SJSA1 (cell line): ENCODE measurements at places on chromosomes 3 and 15. TPM values are rescaled to one million over a fixed set of nuclear protein-coding genes. Genes with fewer than 3 reads are reported as not detected.

DNA sequence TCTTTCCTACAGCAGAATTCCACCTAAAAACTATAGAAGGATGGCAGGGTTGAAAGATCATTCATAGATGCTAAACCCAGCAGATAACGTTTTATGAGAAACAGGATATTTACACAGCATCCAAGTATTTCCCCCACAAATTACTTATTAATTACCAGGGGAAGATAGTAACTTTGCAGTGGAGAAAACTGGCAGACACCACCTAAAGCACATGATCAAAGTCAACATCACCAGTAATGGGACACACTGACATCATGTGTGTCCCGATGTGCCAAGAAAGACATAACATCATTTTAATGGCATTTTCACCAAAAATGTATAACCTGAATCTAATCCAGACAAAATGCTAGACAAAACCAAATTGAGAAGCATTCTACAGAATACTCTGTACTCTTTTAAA, 220.4 kb upstream of the THBS1 start:
- peaks cover 59% of the 10 kb centered on the region for H3K4me1 ChIP-seq
- no peaks in the 10 kb centered on the region for H3K36me3 ChIP-seq
- H3K27me3 ChIP-seq: no peaks in the 10 kb centered on the region
- H3K4me3 ChIP-seq: no peak overlapping the region
- no peak for DNase-seq
- H3K27ac ChIP-seq: no peak overlapping the region

GRCh38 chr3:183296944-183297343, 43.9 kb downstream of the B3GNT5 start:
- peaks cover 26% of the 10 kb centered on the region for H3K4me1 ChIP-seq
- H3K4me3 ChIP-seq: no peak overlapping the region
- no peaks in the 10 kb centered on the region for H3K27me3 ChIP-seq

- DNase-seq: no peak
- H3K27me3 ChIP-seq: 0 out of 2 replicates have a peak, but pooled peaks cover 4% of the 10 kb centered on the region
- no peaks in the 10 kb centered on the region for H3K4me1 ChIP-seq
These were observed 20.7 kb upstream of the SLC25A26 start for GRCh38 chr3:66200147-66200546.

- peaks cover 11% of the 10 kb centered on the region for H3K4me1 ChIP-seq
- DNase-seq: no peak
- no peak overlapping the region for H3K4me3 ChIP-seq
- H3K36me3 ChIP-seq: peaks cover 21% of the 10 kb centered on the region
- no peak overlapping the region for H3K27ac ChIP-seq
- H3K27me3 ChIP-seq: no peaks in the 10 kb centered on the region
These were observed 11.7 kb upstream of the MUSTN1 start for GRCh38 chr3:52846432-52846965.

DNA sequence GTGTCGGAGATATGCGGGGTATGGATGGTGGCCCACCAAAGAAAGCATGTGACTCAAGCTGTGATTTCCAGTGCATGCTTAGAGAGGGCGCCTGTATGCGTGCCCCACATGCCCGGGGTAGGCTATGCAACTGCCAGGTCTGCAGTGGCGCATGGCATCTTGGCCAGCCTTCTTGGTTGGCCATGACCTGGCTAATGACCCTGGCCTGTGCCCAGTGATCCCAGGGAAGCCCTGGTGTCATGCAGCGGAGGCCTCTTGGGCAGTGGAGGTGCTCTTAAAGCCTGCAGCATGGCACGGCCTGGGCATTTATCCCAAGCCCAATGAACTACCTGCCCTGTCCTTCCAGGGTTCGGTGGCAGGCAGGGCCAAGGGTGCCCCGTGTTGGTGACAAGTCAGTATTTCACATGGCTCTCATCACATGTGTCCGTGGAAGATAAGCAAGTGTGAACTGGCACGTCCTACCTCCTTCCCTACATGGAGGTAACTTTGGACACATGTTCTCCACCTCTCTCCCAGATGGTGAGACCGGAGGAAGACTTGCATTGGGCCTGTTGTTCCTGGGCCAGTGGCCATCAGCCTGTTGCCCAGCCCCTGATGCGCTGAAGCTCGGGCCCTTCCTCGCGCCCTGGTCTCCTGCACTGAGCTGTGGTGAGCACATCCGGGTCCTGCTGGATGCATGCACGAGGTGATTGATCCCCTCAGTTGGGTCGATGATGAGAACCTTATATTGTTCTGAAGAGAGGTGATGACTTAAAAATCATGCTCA, 192.0 kb downstream of the UBE3A start:
- H3K4me1 ChIP-seq: no peaks in the 10 kb centered on the region
- H3K27ac ChIP-seq: no peak overlapping the region
- H3K36me3 ChIP-seq: no peaks in the 10 kb centered on the region
- H3K27me3 ChIP-seq: no peaks in the 10 kb centered on the region

DNA sequence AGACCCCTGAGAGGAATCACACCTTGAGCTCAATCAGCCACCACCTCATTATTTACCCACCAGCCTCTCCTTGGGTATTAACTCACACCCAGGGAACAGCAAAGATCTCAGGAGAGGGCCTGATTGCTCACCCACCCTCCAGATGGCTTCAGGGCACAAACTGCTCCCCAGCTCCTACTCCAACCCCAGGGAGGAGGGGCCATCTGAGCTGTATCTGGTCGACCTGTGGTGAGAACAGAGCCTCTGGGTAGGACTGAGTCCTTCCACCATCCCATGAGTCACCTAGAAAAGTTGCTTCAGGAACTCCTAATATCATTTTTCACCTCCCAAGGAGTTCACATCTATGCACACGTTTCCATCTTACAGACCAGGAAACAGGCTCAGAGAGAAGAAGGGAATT, 44.8 kb upstream of the HES1 start:
- no peak overlapping the region for H3K27ac ChIP-seq
- H3K4me1 ChIP-seq: peaks cover 56% of the 10 kb centered on the region
- peak; percentile 69 for DNase-seq
- H3K36me3 ChIP-seq: no peaks in the 10 kb centered on the region
- H3K27me3 ChIP-seq: no peaks in the 10 kb centered on the region
- no peak overlapping the region for H3K4me3 ChIP-seq

GRCh38 chr3:135140591-135140990, 345.5 kb downstream of the EPHB1 start:
- H3K27ac ChIP-seq: no peak overlapping the region
- no peaks in the 10 kb centered on the region for H3K27me3 ChIP-seq
- H3K4me1 ChIP-seq: no peaks in the 10 kb centered on the region
- no peaks in the 10 kb centered on the region for H3K36me3 ChIP-seq

- H3K4me1 ChIP-seq: peaks cover 9% of the 10 kb centered on the region; the same call in 1 of the 2 replicates
- H3K27me3 ChIP-seq: no peaks in the 10 kb centered on the region
- no peak overlapping the region for H3K4me3 ChIP-seq
- H3K36me3 ChIP-seq: peaks cover 14% of the 10 kb centered on the region
These were observed 55.8 kb downstream of the PRKCI start for GRCh38 chr3:170277833-170278580.

GRCh38 chr3:39106851-39107387, 508 bp downstream of the GORASP1 start:
- peak; percentile 56 for DNase-seq
- H3K27me3 ChIP-seq: no peaks in the 10 kb centered on the region
- peaks cover 9% of the 10 kb centered on the region for H3K36me3 ChIP-seq
- H3K27ac ChIP-seq: peak overlapping the region; percentile 82
- peaks cover 13% of the 10 kb centered on the region for H3K4me1 ChIP-seq

GRCh38 chr15:45023659-45024225, 747 bp downstream of the SORD start:
- DNase-seq: peak; percentile 31
- no peaks in the 10 kb centered on the region for H3K27me3 ChIP-seq
- no peaks in the 10 kb centered on the region for H3K36me3 ChIP-seq
- H3K27ac ChIP-seq: no peak overlapping the region
- H3K4me3 ChIP-seq: peak overlapping the region; percentile 55

- no peaks in the 10 kb centered on the region for H3K36me3 ChIP-seq
- no peak overlapping the region for H3K4me3 ChIP-seq
- H3K27me3 ChIP-seq: no peaks in the 10 kb centered on the region
- H3K27ac ChIP-seq: no peak overlapping the region
These were observed 71.3 kb downstream of the CADM2 start for GRCh38 chr3:85030052-85030451.

- H3K4me3 ChIP-seq: no peak overlapping the region
- no peak for DNase-seq
- H3K4me1 ChIP-seq: no peaks in the 10 kb centered on the region
- H3K27me3 ChIP-seq: no peaks in the 10 kb centered on the region
- H3K27ac ChIP-seq: no peak overlapping the region
- H3K36me3 ChIP-seq: no peaks in the 10 kb centered on the region
These were observed 610.0 kb upstream of the ZNF385D start for GRCh38 chr3:22360970-22361369.

DNA sequence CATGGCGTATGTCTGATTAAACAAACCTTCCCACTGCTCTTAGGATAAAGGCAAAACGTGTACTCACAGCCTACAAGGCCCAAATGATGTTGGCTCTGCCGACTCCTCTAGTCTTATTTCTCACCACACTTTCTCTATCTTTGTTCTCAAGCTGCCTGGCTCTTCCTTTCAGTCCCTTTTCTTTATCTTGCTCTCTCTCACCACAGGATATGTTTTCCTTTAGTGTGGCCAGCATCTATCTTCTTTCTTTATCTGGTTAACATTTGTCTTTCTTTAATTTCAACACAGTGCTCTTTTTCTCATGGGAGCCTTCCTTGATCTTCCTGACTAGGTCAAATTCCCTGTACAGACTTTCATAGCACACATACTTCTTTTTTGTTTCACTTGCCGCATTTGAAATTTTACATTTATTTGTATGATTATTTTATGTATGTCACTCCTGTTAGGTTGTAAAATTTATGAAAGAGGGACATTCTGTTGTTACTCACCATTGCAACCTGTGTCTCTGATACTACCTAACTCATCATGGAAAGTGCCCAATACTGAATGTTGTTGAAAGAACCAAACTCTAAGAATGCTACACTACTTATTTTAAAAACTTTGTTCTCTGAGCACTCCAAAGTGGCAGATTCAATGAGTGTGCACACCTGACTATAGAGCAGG, 328.9 kb upstream of the CBLB start:
- no peak overlapping the region for H3K4me3 ChIP-seq
- no peak for DNase-seq
- no peaks in the 10 kb centered on the region for H3K36me3 ChIP-seq
- no peaks in the 10 kb centered on the region for H3K27me3 ChIP-seq

Gene GJD2
- 0.08 TPM in 1 of 2 replicates, not detected in the other for total RNA-seq

Gene CRELD1
- 11.7 and 13.0 TPM in 2 replicates for total RNA-seq

Gene GOLGA8T
- 0.32 TPM in 1 of 2 replicates, not detected in the other for total RNA-seq

Gene HIGD2B
- not detected in 2 replicates for total RNA-seq

Gene SAXO2
- 0.66 and 4.0 TPM in 2 replicates for total RNA-seq
